Heart right ventricle (tissue), 16 donors: ENCODE measurements at places on chromosomes 3 and 15. TPM values are rescaled to one million over a fixed set of nuclear protein-coding genes. Genes with fewer than 3 reads are reported as not detected.

CADM2 gene
- polyA plus RNA-seq, result 0.44 TPM

PCYT1A gene
- 21.0 TPM for polyA plus RNA-seq

UBA7 gene
- 57.6 TPM for polyA plus RNA-seq

CISH gene
- 8.9 TPM for polyA plus RNA-seq

SERPINI2 gene
- 0.37 TPM for polyA plus RNA-seq

SLC15A2 gene
- polyA plus RNA-seq, result 2.1 TPM

OCA2 gene
- 0.15 TPM for polyA plus RNA-seq

CTXN2 gene
- not detected for polyA plus RNA-seq

AMIGO3 gene
- polyA plus RNA-seq, result 1.8 TPM

RASGRF1 gene
- polyA plus RNA-seq, result under 0.01 TPM

GLDN gene
- 0.65 TPM for polyA plus RNA-seq

HPS3 gene
- polyA plus RNA-seq, result 3.7 TPM

RAP2B gene
- 1.1 TPM for polyA plus RNA-seq

TRIM59 gene
- 0.15 TPM for polyA plus RNA-seq

SELENOS gene
- 48.4 TPM for polyA plus RNA-seq

TLR9 gene
- 0.06 TPM for polyA plus RNA-seq

RPP25 gene
- polyA plus RNA-seq, result 4.6 TPM

SSUH2 gene
- polyA plus RNA-seq, result 6.1 TPM
